HuH-7.5 (cell line): ENCODE measurements at places on chromosomes 16 and 17.
A peak's percentile ranks its signal among the peaks of the same experiment; 100 is the strongest.

- no peak for DNase-seq
These were observed 4.6 kb downstream of the PTGES3L start for GRCh38 chr17:42975265-42975664.

DNA sequence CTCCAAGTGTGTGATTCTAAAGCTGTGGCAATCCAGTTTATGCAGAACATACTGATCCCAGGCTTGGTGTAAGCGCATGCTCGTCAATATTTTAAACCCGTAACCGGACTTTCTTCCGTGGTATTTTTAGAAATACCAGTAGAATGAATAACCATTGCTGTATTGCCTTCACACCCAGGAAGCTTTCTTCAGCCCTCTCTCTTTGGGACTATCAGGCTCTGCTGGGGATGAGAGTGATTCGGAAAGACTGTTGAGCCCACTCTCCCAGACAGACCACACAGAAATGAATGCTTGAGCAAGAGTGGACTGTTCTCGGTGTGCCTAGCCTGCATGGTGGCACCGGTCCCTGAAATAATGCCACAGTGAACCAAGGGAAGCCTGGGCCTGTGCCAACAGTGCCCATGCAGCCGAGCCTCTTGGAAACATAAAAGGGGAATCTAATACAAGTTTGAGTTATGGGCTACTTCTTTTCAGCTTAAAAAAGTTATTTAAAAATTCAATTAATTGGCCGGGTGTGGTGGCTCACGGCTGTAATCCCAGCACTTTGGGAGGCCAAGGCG, 89.9 kb upstream of the ELAC2 start:
- no peak for DNase-seq

DNA sequence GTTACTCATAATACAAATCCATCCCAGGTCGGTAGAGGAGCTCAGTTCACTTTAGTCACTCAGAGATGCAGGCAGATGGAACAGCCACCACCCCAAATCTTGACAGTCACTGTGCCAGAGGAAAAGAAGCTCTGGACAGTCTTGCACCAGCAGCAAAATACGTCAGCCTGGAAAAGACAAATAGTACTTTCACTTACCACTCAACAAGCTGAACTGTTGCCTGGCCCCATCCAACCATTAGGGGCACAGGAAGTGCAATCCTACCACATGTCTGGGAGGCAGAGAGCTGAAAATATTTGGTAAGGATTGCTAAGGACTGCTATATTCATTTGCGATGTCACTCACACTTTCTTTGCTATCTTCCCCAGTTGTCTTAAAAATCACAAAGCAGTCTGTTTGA, 239.1 kb upstream of the TOX3 start:
- no peak for DNase-seq

DNA sequence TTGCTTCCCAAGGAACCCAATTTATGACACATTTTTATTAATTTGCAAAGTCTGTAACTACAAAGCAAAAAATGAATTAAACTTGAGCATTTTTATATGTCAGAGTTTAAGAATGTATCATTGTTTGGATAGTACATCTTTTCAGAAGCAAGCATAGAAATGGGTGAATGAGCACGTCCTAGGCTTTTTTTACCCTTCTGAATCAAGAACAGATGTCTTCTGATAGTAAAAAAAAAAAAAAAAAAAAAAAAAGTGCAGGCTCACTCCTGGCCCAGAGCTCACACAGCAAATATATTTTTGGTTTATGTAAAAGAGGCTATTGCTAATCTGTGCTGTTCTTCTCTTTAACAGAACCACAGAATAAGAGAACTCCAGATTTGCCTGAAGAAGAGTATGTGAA, 6.3 kb downstream of the TERF2IP start:
- DNase-seq: no peak

GRCh38 chr17:32568705-32569104, 81.9 kb downstream of the CDK5R1 start:
- no peak for DNase-seq

- DNase-seq: no peak
These were observed 19.2 kb downstream of the MXRA7 start for GRCh38 chr17:76691379-76692191.

GRCh38 chr17:45852535-45853297, 8.0 kb downstream of the SPPL2C start:
- DNase-seq: no peak

- no peak for DNase-seq
These were observed 128.3 kb upstream of the NUDT7 start for GRCh38 chr16:77594057-77594456.

- peak; percentile 68 for DNase-seq
These were observed at the start of gene NXN for GRCh38 chr17:979539-980405. Gene NXN (minus strand): TSS chr17:979776.

- no peak for DNase-seq
These were observed 50.6 kb upstream of the METRNL start for GRCh38 chr17:83028851-83029250.

GRCh38 chr17:15469260-15469659, 1.8 kb upstream of the CDRT4 start:
- DNase-seq: no peak

- no peak for DNase-seq
These were observed 33.7 kb downstream of the TANC2 start for GRCh38 chr17:62999736-63000135.

GRCh38 chr16:1991948-1992703, 2.4 kb downstream of the SYNGR3 start:
- peak; percentile 92 for DNase-seq

GRCh38 chr17:44220213-44221083, 973 bp upstream of the UBTF start:
- peak; percentile 48 for DNase-seq

GRCh38 chr17:81190591-81190990, 24.6 kb upstream of the AATK start:
- no peak for DNase-seq

GRCh38 chr17:32882734-32883133, 5.8 kb upstream of the MYO1D start:
- no peak for DNase-seq

DNA sequence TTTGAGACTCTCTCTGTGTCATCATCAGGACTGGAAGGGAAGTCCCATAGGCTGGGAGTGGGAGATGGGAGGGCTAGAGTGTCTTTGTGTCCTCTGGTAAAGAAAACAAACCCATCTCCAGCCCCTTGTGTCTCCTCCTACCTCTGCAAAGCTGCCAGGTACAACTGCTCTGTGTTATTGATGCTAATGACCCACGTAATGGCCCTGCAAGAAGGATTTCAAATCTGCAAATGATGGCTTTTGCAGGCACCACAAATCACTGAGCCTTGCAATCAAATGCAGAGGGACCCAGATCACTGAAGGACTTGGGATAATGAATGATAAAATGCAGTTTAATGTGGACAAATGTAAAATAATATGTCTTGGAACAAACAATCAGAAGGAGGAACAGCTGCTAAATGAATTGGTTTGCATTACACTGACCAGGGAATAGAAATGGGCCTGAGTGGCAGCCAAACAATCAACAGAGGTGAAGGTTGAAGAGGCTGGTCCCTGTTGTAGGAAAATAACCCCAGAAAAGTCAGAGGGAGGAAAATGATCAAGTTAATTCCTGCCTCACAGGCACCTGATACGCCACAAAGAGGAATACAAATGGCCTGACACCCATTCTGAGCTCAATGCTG, 425.1 kb downstream of the UTP18 start:
- DNase-seq: no peak

DNA sequence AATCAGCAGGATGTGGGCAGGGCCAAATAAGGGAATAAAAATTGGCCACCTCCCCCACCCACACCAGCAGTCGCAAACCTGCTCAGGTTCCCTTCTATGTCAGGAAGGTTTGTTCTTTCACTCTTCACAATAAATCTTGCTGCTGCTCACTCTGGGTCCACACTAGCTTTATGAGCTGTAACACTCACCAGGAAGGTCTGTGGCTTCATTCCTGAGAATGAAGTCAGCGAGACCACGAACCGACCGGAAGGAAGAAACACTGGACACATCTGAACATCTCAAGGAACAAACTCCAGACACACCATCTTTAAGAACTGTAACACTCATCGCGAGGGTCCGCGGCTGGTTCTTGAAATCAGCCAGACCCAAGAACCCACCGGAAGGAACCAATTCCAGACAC, 115.5 kb upstream of the TBX2 start:
- DNase-seq: no peak

DNA sequence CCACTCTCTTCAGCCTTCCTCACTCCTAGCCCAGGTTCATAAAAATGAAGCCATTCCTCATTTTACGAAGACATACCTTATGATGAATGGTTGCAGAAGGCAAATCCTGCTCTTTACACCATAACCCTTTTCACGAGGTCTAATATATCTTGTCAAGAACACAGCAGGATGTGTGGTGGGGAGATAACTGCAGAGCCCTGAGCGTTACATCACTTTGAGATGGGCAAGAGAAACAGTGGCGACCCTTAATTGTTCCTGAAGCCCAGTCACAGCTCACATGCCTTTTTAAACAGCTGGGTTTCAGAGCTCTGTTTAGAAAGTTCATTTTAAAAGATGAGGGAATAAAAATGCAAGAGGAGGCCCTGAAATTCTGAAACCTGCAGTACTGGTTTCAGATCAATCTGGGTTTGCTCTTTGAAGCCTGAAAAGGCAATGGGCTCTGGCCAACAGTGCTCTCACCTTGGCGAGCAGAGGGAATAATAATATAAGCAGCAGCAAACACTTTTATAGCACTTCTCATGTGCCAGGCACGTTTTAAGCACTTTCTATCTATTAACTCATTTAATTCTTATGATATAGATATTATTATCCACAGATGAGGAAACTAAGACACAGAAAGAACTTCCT, 2.9 kb downstream of the FAM117A start:
- no peak for DNase-seq

DNA sequence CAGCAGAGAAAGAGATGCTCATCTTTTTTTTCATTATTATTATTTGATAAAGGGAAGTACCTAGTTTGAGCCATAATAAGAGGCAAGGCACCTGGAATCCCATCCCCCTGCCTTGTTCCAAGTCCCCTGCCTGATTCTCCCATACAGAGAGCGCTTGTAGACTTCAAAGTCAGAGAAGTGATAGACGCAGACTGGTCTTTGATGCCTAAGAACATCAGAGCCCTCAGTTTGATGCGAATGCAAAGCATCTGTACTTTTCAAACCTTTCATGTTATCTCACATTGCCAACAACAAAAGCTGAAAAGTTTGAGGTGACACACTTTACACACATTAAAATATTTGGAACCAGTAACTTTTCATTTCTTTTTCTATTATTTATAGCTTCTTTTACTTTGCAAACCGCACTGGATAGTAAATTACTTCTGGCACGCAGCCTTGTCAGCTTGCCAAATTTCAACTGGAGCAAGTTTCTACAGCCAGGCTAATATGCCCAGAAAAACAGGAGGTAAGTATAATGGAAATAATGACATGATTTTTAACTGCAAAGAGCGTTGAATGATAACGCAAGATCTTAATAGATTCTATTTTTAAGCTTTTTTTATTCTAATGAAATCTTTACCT, 5.9 kb upstream of the UTP6 start:
- no peak for DNase-seq

DNA sequence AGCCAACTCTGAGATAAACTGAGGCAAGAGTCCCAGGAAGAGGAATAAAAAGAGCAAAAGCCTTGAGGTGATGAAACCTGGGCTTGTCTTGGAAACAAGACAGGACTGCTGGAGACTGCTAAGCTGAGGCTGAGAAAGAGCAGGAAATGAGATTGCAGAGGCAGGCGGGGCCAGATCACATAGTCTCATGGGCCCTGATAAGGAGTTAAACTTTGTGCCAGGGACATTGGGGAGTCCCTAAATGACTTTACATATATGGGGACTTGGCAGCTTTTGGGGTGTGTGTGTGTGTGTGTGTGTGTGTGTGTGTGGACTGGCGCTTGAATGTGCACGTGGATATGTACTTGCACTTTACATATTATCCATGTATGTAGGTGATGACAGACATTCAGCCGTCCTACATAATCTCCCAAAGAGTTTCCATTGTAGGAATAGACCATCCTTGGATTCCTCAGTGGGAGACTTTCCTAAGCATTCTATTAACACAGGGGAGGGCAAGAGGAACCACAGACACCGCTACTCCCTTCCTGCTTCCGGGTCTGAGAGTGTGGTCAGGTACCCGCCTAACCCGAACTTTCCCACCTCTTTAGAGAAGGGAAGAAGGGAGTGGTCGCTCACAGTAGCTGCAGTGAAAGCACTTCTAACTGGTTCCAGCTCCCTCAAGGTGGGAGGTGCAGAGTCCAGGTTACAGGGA, 123.1 kb downstream of the LYRM1 start:
- DNase-seq: no peak
